ENCODE measurements at places on chromosomes 6 and 20. TPM values are rescaled to one million over a fixed set of nuclear protein-coding genes. Genes with fewer than 3 reads are reported as not detected.
A peak's percentile ranks its signal among the peaks of the same experiment; 100 is the strongest.

- peak overlapping the region; percentile 19 for H3K27ac ChIP-seq
- DNase-seq, result no peak
- no peaks in the 10 kb centered on the region for H3K27me3 ChIP-seq
Measured at GRCh38 chr6:168022488-168023321, 25.2 kb downstream of the KIF25 start.

DNA sequence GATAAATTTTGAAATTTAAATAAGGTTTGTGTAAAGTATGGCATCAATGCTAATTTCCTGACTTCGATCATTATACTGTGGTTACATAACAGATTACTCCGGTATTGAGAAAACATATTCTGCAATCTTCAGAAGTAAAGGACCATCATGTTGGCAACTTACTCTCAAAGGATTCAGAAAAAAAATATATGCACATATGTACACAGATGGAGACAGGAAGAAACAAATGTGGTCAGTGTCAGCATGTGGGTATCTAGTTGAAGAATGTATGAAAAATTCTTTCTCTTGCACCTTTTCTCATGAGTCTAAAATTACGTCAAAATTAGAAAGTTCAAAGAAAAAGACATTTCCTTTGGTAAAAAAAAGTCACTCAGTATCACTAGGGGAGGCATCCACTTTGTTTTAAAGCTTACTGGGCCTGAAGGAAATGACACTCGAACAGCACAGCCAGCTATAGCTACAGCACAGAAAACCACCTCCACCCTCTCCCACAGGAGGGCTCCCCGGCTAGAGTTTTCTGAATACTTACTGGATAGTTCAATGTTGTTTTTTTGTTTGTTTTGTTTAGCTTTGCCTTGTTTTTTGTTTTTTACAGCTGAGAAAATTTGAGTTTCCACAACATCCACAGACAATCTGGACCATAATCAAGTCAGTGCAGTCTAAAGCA, 317.2 kb upstream of the AGPAT4 start:
- no peaks in the 10 kb centered on the region for H3K36me3 ChIP-seq
- H3K4me1 ChIP-seq, result no peaks in the 10 kb centered on the region
- no peak for DNase-seq
- no peak overlapping the region for H3K4me3 ChIP-seq
- no peaks in the 10 kb centered on the region for H3K27me3 ChIP-seq

GINS1 gene
- total RNA-seq, result 36.0 TPM

DNA sequence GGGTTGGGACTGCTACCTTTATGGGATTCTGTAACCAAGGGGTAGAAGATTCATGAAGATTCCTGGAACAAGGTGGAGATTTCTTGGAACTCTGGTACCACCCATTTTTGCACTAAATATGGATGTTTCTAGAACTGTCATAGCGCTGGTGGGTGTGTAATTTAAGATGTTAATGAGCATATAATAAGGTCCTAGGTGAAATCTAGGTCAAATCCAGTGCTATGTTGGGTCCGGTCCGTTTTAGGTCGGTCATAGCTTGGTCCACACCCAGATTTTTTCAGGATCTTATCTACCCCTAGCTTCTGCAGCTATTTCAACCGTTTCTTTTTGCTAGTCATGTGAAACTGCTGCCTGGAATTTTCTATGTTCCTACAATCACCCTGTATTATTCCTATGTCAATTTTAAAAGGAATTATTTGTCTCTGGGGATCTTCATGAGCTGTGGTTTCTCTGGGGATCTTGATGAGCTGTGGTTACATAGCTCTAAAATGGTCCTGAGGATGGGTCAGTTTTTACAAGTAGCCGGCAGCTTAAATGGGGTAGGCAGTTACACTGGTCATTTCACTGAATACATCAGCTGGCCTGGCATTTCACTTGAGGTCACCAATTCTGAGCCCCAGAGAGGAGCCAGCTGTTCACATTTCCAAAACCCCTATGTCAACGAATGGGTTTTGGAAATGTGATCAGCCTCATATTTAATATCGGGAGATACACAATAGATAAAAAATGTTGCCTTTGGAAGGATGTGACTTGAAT, 652.3 kb upstream of the FLRT3 start:
- no peak overlapping the region for H3K4me3 ChIP-seq
- no peak for DNase-seq
- H3K4me1 ChIP-seq, result no peaks in the 10 kb centered on the region
- H3K27me3 ChIP-seq, result no peaks in the 10 kb centered on the region

DCDC2 gene
- total RNA-seq, result 0.15 TPM

- peaks cover 18% of the 10 kb centered on the region for H3K4me1 ChIP-seq
- H3K4me3 ChIP-seq, result no peak overlapping the region
- no peak overlapping the region for H3K27ac ChIP-seq
- no peaks in the 10 kb centered on the region for H3K36me3 ChIP-seq
- H3K27me3 ChIP-seq, result no peaks in the 10 kb centered on the region
- DNase-seq, result no peak
Measured at GRCh38 chr6:85864453-85865401, 222.0 kb upstream of the SYNCRIP start.

DNA sequence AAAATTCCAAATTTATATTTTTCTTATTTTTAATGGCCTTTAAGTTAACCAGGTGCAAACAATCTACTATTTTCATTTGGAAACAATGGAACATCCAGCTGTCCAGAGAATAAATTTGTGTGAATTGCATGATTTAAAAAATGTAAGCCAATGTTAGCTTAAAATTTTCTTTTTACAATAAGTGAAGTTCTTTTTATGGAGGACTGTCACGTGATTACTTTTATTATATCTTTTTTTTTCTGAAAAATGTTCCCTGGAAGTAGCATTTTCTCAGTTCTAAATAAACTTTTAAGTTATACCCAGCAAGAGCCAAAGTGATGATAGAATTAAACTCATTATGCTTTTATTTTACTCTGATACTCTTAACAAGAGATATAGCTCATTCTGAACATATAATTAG, 267.7 kb upstream of the SLC35B3 start:
- DNase-seq, result no peak
- no peaks in the 10 kb centered on the region for H3K27me3 ChIP-seq
- no peak overlapping the region for H3K27ac ChIP-seq
- peaks cover under 1% of the 10 kb centered on the region for H3K4me1 ChIP-seq

GRCh38 chr6:150755042-150755441, 110.5 kb upstream of the MTHFD1L start:
- H3K36me3 ChIP-seq, result no peaks in the 10 kb centered on the region
- H3K4me1 ChIP-seq, result peaks cover 3% of the 10 kb centered on the region
- no peak for DNase-seq

DNA sequence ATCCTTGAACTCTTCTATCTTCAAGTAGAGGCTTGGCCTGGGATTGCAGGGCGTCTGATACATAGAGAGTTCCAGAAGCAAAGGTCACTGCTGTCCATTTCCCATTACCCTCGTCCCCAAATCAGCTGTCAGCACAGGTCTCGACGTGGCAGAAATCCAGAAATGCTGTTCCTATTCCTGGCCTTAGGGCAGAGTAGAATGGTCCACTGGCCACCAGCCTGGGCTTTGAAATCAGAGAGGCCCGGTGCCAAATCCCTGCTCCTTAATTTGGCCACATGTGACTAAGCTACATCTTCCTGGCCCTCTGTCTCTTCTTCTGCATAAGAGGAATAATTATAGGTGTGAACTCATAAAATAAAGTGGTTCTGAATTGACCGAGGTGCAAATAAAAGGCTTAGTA, 40.9 kb upstream of the FAM83D start:
- no peaks in the 10 kb centered on the region for H3K36me3 ChIP-seq
- H3K4me1 ChIP-seq, result no peaks in the 10 kb centered on the region
- no peak for DNase-seq
- H3K27ac ChIP-seq, result no peak overlapping the region
- no peak overlapping the region for H3K4me3 ChIP-seq
- H3K27me3 ChIP-seq, result no peaks in the 10 kb centered on the region
